ENCODE measurements at places on chromosomes 16 and 17.

DNA sequence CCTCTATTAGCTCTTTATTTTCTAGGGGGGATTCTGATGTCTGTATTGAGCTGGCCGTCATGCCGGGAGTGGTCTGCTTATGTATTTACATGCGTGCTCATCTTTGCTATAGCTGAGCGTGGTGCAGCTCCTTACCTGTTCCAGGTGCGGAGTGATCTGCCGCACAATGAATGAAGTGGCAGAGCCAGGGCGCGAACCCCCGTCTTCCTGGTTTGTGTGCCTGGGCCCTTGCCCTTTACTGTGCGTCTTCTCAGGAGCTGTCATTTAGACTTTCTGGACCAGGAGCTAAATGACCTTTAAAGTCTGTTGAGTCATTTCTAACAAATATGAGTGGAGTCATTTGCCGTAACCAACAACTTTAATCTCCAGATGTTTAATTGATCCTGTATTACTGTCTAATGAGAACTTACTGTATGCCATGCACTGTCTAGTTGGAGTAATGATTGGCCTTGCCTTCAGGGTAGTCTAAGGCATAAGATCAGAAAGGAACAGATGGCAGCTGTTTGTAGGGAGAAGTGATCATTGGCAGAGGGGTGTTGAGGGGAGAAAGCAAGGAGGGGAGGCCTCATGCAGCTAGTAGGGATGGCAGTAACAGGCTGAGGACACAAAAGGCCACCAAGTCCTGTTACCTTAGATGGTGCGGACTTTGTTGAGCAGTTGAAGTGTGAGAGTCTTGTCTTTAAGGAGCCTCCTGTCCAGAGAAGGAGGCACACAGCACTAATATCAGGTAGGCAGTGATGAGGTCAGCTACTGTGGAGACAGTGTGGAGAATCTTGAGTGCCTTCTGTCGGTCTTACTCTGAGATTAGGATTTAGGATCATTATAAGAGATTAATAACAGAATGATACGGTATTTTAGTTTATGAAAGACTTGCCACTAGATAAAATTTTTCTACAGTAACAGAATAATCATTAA lies 53.9 kb downstream of the USP10 start:
- DNase-seq: no peak

- DNase-seq: peak; percentile 6
Measured at GRCh38 chr16:15644267-15644961, 1.5 kb upstream of the MARF1 start.

DNA sequence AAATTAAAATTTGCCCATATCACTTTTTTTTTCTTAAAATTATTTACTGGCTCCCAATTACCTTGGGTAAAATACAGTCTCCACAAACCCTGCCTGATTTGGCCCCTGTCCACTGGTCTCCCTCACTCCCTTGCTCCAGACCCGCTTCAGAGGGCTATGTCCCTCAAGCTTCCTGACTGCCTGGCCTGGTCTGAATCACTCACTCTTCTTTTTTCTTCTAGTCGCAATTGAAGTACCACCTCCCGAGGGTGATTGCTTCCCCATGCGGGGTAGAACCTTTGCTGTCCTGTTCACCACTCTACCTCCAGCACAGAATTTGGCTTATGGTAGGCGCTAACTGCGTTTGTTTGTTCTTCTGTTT lies 598 bp upstream of the PGAP3 start:
- no peak for DNase-seq

- DNase-seq: no peak
Measured at GRCh38 chr16:85998868-85999729, 100.1 kb downstream of the IRF8 start.

DNA sequence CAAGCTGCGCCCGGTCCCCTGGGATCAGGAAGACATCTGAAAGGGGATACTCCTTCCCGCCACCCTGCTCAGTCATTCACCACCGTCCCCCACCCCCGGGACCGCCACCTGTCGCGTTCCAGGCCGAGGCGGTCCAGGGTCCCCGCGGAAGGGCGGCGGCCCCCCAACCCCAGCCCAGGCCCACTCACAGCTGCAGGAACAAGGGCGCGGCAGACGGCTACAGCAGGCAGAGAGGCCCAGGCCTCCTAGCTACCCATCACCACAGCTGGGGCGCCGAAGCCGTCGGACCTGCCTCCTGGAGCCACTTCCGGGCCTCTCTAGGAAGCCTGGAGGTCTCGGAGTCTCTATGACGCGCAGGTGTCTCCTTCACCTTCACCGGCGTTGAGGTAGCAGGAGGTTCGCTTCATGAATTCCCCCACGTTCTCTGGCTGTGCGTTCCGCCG lies at the start of gene SDR42E1:
SDR42E1 (minus strand) TSS at position 272 of the 443 bp plus-strand sequence. CDS start 10,612 bp downstream, outside the sequence.
- peak; percentile 38 for DNase-seq

DNA sequence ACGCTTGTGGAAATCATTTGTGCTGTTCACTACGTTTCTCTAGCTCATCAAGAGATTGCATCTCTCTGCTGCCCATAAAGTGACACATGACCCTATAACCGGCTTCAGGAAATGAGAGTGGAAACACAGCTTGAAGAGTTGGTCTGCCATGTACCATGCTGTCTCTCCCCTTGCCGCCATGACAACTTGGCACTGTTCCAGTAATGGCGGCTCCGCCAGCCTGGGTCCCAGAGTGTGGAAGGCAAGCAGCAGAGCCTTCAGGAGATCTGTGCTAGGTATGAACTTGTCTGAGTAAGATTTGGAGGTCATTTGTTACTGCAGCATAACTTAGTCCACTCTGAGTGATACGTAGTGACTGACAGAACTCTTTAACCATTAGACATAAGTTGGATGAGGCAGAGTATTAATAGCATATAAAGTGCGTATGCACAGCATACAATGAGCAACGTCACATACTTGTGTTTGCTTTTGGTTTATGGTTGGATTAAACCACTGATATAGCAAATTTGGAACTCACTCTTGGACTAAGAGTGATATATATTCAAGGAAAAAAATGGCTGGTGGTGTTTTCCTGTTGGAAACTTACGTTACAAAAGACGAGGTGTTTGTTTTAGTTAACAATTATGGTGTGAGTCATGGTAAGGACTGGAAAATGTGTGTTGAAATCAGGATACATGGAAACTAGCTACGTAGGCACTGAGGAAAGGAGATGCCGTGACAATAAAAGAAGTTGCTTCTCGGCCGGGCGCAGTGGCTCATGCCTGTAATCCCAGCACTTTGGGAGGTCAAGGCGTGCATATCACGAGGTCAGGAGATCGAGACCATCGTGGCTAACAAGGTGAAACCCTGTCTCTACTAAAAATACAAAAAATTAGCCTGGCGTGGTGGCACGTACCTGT lies 24.4 kb upstream of the PMP22 start:
- no peak for DNase-seq

GRCh38 chr17:29611351-29612093 lies 11.2 kb downstream of the CORO6 start:
- no peak for DNase-seq

GRCh38 chr16:76985392-76986045 lies 205.5 kb upstream of the MON1B start:
- no peak for DNase-seq

GRCh38 chr17:1709971-1710806 lies at the start of gene TLCD2:
Gene TLCD2 (minus strand): TSS chr17:1710377. CDS start chr17:1710242, 135 bp downstream.
- DNase-seq: peak; percentile 81

- peak; percentile 67 for DNase-seq
Measured at GRCh38 chr16:58128711-58129096, 477 bp downstream of the CFAP20 start.

- DNase-seq: no peak
Measured at GRCh38 chr16:67531247-67531646, 2.6 kb downstream of the RIPOR1 start.

DNA sequence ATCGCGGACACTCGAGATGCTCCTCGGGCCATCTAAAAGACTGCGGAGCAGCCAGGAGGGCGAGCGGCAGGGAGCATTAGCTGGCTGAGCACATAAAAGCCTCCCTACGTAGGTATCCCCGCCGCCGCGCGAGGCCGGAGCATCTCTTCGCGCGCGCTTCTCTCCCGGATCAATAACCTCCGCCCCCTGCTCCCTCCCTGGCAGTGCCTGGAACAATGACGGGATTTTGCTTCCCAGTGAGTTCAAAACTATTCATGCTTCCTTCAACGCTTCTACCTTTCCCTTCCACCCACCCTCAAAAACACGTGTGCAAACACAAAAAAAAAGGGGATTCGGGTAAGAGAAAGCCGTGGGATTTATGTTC lies 984 bp downstream of the CENPV start:
- no peak for DNase-seq

GRCh38 chr16:48365025-48365600 lies 20.1 kb downstream of the SIAH1 start:
- DNase-seq: no peak

GRCh38 chr17:1735834-1736347 lies 6.8 kb upstream of the SERPINF2 start:
- DNase-seq: no peak

GRCh38 chr16:50213939-50214519 lies 52.3 kb upstream of the ADCY7 start:
- DNase-seq: peak; percentile 73

DNA sequence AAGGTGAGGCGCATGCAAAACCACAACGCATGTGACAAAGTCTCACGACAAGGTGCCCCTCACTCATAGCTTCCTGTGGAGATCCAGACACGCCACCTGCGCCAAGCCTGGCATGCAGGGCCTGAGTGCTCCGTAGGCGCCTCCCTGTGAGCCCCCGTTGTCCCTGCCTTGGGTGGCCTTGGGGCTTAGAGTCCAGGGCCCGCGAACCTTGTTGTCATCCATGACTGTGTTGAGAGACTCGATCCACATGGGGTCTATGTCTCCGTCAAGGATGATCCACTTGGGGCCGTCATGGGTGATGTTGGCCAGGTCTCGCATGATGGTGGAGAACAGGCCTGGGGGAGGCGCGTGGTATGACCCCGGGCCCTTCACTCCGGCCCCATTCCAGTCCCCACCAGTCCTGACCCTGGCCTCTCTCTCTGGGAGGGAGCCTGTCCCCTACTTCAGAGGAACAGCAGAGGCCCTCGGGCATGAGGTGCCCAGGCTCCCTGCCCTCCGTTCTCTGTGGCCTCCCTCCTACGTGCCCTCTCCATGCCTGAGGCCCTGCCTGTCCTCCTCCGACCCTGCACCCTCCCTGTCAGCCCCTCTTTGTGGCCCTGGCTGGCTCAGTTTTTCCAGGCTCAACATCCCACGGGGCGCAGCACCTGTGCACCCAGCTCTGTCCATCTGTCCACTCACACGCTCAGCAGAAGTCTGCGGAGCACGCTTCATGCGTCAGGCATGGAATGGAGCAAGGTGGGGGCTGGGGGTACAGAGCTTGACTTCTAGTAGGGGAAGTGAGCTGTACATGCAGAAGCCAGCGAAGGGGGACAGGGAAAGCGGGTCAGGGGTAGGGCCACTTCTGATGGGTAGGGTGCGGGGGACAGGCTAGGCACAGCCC lies 85.7 kb downstream of the DNAH17 start:
- DNase-seq: no peak

- DNase-seq: no peak
Measured at GRCh38 chr17:51703361-51704341, 443.3 kb downstream of the UTP18 start.

GRCh38 chr17:51372345-51373004 lies 112.1 kb downstream of the UTP18 start:
- peak; percentile 41 for DNase-seq

GRCh38 chr17:10059684-10060211 lies 138.7 kb downstream of the GAS7 start:
- DNase-seq: no peak

DNA sequence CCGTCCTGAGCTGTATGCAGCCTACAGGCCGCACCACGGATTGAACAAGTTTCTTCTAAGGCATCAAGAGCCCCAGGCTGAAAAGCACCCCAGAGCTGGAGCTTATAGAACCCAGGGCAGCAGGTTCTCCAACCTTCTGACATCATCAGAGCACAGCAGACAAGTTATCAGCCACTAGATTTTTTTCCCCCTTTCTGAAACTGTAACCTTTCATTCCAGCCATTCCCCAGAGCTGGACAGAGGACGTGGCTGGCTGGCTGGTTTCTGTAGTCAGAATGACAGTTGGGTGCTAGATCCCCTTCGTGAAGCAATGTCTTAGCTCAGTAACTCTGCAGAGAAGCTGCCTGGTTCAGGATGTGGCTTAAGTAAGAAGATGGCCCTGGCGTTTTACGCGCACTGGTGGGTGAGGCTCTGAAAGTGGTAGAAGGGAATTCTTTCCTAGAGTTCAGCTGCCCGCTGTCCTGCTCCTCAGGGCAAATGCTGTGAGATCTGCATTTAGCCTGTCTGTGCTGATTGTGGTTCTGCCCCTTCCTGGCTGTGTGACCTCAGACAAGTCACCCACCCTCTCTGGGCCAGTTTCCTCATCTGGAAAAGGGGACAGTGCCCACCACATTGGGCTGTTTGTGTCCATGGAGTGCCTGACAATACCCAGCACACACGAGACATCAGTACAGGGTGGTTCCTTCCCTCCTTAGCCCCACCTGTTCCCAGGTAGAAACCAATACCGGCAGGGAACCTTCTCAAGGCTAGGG lies 9.1 kb downstream of the DEXI start:
- no peak for DNase-seq

DNA sequence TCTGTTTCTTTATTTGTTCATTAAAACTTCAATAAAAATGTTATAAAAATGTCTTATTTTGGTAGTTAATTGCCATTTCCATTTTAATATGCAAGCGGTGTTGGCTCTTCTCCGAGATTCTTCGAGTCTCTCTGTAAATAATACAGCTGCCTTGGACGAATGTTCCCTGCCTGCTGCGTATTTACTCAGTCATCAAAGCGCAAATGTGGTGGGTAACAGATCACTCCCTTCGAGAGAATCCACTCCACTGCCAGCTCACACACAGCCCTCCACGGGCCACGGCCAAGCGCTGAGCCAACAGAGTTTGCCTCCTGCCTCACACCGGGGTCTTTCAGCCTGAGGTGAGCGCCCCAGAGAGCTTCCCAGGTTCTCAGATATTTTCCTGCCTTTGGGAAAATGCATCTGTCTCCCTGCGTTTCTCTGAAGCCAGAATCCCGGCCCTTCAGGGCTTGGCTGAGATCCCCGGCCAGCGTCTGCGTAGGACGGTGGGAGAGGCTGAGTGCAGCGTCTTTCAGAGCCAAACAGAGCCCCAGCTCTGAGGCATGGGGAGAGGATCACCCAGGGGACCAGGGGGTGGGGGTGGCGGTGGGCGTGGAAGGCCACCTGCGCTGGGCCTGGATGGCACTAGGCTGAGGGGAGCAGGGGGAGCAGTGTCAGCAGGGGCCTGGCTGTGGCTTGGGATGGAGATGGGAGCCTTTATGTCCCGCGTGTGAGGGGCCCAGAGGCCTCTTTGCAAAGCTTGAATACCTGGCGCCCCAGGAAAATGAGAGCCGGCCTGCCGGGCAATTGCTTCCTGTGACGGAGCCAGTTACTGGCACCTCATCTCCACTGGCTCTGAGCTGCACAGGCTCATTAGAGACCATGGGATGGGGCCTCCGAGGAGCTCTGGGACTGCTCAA lies 248.7 kb downstream of the RBFOX3 start:
- no peak for DNase-seq

Measured in myocyte (in vitro differentiated cells).